GM10248 (cell line): ENCODE measurements at places on chromosomes 5 and 9.
A peak's percentile ranks its signal among the peaks of the same experiment; 100 is the strongest.

DNA sequence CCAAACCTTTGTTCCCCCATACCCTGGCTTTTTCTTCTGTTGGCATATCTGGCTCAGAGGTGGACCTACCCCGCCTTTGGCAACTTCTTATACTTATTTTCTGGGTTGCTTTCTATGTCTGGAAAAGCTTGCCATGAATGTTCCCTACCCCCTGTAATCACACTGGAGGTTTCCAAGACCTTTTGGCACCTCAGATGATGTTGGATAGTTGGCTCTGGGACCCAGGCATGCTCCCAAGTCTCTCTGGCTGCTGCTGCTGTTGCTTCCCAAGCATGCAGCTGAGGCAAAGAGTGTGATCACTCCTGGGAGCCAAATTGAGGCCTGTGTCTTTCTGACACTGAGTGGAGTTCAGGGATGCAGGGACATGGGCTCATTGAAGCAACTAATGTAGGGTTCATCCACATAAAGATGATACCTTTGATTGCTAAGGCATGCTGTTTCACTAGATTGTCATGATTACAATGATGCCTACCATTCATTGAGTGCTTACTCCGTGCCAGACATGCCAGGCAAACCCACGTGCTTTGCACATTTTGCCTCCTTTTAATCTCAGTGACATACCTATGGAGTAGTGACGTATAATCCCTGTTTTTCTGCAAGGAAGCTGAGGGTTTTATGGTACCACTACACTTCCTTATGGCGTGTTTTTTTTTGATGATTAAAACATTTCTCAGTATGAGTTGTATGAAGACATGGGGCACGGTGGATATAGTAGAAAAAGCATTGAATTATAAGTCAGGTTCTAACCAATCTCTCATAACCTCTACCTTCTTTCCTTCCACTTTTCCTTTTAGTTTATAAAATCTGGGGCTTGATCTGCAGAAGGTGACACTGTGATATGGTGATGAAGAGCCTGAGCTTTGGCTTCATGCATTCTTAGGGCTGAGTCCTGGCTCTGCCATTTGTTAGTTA, 73.1 kb downstream of the ARHGAP26 start:
- no peak for DNase-seq

GRCh38 chr9:1414711-1415131, 364.6 kb downstream of the DMRT2 start:
- no peak for DNase-seq

- no peak for DNase-seq
These were observed 65.6 kb downstream of the POU5F2 start for GRCh38 chr5:93675460-93676450.

DNA sequence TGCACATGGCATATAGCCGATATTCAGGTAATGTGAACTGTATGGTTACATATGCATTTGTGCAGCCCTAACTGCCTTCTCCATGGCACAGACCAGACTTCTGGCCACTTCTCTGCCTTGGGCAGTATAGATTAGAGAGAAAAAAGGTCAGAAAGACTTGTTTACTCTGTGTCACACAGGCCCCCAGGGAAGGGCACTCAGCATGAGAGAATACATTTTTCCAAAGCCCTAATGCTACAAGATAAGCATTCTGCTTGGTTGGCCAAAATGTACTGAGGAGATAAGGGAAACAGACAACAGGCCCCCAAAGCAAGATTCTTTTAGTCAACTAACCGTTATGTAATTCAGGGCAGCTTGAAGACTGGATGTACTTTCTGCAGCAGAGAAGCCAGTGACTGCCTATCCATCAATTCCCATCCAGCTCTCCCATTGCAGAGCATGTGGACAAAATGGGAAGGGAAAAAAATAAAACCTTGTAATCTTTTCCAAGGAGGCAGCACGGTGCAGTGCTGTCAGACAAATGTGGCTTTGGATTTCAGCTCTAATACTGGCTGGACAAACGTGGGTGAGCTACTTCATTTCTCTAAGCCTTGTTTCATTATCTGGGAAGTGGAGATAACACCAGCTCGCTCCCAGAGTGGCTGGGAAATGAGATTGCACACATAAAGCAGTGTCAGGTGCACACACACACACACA, 205.9 kb downstream of the NSG2 start:
- DNase-seq, result no peak

- DNase-seq, result no peak
These were observed 20.7 kb upstream of the JADE2 start for GRCh38 chr5:134504629-134505300.

DNA sequence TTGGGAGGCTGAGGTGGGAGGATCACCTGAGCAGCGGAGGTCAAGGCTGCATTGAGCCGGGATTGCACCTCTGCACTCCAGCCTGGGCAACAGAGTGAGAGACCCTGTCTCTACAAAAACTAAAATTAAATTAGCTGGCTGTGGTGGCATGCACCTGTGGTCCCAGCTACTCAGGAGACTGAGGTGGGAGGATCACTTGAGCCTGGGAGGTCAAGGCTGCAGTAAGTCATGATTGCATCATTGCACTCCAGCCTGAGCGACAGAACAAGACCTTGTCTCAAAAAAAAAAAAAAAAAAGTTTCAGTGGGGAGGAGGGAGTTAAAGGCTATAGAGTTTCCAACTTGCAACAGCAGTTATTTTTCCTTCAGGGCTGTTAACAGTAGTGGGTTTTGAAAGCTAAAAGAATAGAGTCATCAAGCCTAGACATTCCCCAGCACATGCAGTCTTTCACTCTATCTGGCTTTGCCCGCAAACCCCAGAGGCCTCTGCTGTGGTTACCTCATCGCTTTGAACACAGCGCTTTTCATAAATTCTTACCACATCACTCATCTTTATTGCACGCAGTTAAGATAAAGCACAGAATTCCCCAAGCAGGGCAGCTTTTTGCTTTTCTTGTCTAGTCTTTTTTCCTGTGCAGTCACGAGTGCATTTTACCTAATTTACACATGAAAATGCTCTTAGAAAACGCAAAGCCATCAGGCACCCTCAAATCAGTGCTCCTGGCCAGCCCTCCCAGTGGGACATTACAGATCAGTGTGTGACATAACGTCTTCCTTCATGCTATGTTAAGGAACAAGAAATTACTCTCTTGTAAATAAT, 8.7 kb upstream of the SLC2A8 start:
- DNase-seq, result peak; percentile 70

DNA sequence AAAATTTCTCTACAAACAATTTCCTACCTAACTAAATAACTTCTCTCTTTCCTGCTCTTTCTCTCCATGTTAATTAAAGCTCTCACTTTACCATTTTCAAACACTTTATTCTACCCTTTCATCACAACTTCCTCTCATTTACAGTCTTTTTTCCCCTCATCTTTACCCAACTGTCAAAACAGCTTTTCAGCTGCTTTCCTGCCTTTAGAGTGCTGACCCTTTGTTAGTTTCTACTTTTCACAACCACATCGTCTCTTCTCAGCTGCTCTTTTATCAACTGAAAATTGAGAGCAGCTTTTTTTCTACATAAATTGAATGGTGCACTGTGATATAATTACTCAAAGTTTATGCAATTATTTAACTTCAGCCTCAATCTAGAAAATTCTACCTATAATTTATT, 3.1 kb upstream of the HOMER1 start:
- DNase-seq, result no peak
